ENCODE measurements at places on chromosomes 3 and 15.

DNA sequence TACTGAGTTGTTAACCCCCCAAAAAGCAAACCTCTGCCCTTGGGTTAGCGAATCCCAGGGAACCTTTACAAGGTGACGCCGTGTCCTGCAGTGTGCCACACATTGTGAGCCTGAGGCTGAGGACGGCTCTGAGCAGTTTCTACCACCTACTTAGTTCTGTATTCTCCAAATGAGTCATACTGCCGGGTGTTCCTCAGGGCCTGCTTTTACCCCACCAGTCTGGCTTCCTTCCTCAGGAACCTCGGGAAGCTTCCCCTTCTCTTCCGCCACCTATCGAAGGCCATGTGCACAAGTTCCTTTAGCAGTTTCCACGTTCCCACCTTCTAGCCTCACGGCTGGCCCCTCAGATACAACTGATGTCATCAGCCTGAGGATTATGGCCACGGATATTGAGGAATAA lies 384.0 kb upstream of the TPM1 start:
- DNase-seq = no peak

- no peak for DNase-seq
These were observed 15.3 kb downstream of the NR2F2 start for GRCh38 chr15:96345560-96346399.

- DNase-seq = no peak
These were observed 44.4 kb upstream of the SEC13 start for GRCh38 chr3:10365316-10365715.

DNA sequence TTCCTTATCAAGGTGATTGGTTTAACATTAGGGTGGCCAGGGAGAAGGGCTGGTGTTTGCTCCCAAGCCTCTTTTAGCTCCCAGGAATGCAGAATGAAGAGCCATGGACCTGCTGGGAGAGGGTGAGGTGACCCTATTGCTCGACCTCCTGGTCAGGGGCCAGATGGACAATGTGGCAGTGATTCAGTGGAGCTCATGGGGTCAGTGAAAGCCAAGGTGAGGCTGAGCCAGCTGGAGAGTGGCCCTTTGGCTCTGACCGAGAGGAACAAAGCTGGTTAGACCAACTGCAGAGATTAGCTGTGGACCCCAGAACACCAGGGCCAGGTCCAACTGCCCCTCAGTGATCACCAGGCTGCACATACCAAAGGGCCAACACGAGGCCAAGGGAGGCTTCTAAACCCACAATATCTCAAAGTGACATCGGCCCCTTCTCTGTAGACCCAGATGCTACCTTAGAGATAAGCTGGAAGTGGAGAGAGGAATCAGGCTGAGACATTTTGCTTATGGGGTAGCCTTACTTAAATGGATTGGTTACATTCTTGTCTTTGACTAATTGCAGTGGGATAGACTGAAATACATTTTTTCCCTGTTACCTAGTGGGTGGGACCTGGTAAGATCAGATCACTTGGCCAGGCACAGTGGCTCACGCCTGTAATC lies 15.8 kb upstream of the BTBD1 start:
- DNase-seq = no peak

- DNase-seq = no peak
These were observed 41.5 kb downstream of the TNK2 start for GRCh38 chr3:195866686-195867511.

GRCh38 chr15:100777821-100778220 lies 101.8 kb upstream of the ALDH1A3 start:
- no peak for DNase-seq

DNA sequence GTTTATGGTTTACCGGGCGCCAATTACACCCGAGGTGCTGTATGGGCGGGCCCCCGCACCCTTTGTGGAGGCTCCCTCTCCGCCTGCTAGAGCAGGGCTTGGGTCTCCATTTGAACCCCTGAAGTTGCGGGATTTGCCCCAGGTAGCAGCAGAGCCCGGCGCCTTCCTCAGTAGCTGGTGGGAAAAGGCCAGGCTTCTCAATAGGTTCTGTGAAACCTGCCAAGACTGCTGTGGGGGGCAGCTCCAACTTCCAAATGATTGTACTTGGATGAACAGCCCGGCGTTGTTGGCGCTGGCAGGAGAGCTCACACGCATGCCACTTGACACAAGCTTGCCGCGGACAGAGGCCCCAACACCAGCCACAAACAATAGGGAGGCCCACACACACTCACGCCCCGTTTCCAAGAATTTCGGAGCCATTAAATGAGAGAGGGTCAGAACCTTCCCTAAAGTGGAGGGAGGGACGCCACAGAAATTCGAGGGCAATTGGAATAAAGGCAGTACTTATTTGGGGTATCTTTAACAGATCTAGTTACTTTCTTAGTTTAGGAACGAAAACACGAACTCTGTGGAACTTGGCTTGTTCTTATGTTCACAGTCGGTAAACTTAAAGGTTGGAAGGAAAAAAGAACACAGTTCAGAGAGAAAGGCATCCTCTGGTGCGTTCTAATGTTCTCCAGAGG lies 1.4 kb downstream of the EPHB3 start:
- DNase-seq = no peak

GRCh38 chr3:146585156-146585555 lies 20.0 kb downstream of the PLSCR5 start:
- DNase-seq = no peak

Measured in right renal pelvis (tissue), 4 donors.